ENCODE measurements at places on chromosomes 1 and 21.

- DNase-seq = no peak
Observed at GRCh38 chr1:228316589-228317387, 89.8 kb downstream of the TRIM11 start.

- no peak for DNase-seq
Observed at GRCh38 chr1:61052395-61053225, 29.8 kb upstream of the NFIA start.

- no peak for DNase-seq
Observed at GRCh38 chr1:240776237-240776636, 164.3 kb upstream of the GREM2 start.

- no peak for DNase-seq
Observed at GRCh38 chr1:176720838-176721237, 257.9 kb downstream of the PAPPA2 start.

- DNase-seq = no peak
Observed at GRCh38 chr1:234001817-234002216, 97.3 kb downstream of the SLC35F3 start.

DNA sequence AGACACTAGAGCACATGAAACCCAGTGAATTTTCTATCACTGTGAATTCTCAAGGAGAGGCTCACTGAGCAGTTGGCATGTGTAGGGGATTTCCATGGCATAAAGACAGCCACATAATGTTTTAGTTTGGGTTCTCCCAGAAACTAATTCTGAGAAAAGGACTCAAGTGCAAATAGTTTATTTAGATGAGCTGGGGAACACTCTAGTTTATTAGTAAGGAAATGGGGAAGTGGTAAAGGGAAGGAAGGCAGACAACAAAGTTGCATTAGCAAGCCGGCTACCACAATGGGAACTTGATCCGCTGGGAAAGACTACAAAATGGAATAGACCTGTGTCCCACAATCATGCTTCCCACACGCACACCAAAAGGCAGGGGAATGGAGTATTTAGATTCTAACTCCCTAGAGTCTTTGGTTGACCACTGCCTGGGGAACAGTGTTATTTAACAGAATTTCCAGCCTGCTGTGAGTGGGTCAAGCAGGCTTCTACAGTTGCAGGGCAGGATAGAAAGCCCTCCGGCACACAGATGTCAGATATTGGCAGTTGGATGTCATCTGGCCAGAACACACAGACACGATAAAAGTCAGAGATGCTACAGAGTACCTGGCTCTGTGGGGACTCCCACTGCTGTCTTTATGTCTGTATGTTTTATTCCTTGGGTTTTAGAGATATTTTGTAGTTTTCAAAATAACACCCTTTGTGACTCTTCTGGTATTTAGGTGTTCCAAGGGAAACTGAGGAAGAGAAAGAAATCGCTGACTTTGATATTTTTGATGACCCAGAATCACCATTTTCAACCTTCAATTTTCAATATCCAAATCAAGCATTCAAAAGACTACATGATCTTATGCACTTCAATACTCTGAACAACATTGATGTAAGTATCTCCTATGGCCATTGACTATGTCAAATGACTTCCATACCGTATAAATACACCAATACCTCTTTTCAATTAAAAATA, 150.1 kb downstream of the PLA2G4A start:
- DNase-seq = no peak

DNA sequence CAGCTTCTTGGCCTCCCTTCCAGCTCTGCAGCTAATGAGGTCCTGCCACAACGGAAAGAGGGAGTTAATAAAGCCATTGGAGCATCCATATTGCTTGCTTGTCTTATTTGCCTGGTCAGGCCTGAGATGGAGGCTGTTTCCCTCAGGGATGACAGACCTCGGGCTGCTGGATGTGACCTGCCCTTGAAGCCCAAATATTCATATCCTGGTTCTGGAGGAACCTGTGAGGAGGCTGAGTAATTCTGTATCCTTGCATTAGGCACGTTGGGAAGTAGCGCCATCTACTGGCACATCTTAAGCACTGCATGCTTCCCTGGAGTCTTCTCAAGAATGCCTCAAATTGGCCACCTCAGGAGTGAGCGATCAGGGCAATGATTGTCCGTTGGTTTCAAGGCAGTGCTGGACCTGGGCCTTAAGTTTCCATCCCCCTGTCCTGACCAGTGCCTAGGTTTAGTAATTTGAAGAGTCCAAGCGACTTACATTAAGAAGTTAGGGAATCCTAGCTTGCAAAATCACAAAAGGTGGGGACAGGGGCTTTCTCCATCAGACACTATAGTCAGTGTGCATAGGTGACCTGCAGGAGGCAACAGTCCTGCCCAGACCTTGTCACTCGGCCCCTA, 13.8 kb upstream of the NASP start:
- DNase-seq = peak; percentile 55

- no peak for DNase-seq
Observed at GRCh38 chr1:59292562-59292961, 4.3 kb upstream of the FGGY start.

DNA sequence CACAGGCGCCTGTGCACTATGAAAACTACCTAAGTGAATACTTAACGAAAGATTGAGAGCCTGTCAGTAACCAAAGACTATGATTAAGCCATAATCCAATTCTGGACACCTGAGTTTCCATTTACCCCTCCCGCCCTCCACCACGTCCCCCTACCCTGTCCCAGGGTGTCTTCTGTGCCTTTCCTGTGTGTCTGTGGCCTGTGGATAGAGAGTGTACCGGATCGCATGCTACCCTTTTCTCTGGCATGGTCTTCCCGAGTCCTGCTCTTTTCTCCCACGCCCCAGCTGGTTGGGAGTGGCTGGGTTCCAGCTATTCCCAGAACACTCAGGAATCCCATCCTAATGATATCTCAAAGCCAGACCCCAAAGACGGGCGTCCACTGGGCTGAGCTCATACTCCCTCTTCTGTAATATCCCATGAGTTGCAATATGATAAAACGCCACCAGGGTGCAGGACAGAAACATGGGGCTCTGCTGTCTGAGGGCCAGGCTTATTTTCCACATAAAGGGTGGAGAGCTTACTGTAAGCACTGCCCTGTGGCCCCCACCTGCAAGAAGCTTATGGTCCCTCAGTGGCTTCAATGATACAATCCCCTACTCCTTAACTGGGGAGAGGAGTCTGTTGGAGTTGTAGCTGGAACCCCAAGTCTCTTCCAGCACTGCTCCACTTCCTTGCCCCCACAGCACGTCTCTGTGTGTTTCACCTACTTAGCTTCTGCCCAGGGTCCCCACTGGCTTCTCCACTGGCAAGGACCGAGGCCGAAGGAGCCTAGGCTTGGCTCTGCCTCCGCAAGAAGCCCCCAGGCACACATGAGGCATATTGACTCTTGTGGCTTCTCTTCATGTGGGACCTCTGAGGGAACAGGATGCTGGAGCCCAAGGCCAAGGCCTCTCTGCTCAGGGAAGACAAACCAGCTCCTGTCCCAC, 17.6 kb upstream of the ALX3 start:
- no peak for DNase-seq

- no peak for DNase-seq
Observed at GRCh38 chr1:217605390-217605789, 25.5 kb downstream of the GPATCH2 start.

DNA sequence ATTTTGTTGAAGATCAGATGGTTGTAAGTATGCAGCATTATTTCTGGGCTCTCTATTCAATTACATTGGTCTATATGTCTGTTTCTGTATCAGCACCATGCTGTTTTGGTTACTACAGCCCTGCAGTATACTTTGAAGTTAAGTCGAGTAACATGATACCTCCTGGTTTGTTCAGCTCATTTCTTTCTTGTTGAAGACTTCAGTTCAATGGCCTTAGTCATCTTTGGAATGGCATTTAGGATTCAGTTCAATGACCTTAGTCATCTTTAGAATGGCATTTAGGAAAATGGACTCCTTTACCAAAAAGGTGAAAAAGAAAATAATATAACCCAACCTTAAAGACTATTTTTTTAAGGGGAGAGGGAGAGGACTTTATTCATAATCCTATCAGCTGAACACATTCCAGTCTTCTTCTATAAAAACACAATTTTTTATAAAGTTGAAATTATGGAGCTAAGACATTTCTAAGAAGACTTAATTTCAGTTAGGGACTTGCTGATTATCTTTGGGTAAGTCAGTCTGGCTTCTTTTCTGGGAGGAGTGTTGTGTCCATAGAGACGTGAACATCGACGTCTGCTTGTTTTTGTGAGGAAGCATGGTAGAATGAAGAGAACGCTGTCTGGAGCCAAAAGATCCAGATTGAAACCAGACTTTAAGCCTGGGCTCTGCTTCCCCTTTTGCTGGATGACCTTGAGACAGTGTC, 48.3 kb downstream of the DDR2 start:
- DNase-seq = no peak

GRCh38 chr1:110190282-110190929, 19.7 kb upstream of the KCNC4 start:
- peak; percentile 34 for DNase-seq

DNA sequence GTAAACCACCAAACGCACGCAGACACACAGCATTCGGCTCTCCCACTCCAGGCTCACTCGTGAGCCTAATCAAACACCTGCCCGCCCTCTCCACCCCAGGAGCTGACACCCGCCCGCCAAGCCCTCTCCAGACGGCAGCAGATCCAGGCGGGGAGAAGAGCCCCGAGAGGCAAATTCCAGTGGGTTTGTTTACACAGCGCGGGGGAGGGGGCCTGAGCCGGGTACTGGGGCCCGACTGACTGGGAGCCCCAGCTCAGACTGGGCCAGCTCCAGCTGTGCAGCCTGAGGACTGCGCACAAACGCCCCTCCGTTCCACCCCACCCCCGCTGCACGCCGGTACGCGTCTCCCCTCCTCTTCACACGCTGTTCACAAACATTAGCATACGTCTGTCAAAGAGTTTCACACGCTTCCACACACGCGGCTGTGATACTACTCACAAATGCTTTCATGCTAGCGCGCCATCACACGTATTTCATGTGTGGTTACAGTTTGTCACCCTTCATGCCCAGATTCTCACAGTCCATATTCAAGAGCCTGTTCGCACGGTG, 1.0 kb upstream of the EFNA1 start:
- peak; percentile 50 for DNase-seq

DNA sequence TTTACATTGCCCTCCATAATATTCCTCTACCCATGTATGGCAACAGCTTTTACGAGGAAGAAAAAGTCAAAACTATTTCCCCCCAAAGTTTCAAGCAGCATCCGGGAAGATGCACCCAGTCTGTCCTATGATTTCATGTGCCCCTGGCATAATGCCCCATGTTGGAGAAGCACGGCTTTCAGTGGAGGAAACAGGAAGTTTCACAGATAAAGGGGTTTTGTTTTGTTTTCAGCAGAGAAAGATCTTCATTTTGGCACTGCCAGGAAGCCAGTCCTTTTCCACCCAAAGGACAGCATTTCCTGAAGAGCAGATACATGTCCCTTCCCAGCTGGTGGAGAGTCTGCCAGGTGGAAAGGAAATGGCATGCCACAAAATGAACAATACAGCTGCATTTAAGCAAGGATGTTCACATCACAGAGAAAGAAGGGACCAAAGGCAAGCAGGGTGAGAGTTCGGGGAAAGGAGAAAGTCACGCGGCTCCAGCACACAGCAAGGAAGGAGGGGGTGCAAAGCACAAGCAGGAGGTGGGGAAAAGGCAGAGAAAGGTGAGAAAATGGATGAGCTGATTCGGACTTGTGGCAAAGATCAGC, 95.3 kb upstream of the HIVEP3 start:
- DNase-seq = no peak

- DNase-seq = no peak
Observed at GRCh38 chr21:15050568-15051377, 14.0 kb downstream of the NRIP1 start.

DNA sequence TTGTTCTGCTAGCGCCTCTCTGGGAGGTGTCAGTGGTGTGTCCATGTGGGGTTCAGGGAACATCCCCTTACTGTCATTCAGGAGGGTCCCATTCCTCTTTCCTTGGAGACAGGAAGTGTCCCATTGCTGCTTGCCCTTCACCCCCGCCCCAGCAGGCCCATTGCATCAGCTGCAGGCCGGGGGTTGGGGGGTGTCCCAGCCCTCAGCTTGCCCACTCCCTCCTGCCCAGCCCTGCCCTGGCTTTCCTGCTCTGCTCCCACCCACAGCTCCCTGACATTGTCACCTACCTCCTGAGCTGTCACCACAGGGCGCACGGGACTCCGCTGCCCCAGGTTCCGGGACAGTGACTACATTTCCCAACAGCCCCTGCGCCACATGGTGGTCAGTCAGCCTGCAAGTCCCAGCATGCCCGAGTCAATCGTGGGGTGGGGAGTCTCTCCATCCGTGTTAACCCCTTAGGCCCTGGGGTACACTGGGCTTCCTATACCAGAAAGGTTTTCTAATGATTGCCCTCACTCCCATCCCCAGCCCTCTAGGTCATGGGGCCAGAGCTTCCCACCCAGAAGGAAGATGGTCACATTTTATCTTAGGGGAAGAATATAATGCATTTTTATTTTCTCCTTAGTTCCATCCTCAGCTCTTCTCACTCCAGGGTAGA, at the start of gene INPP5B:
Gene INPP5B, minus strand, starts transcription at position 351 of the 658 bp plus-strand sequence. CDS start 745 bp downstream, outside the sequence.
- DNase-seq = peak; percentile 93

DNA sequence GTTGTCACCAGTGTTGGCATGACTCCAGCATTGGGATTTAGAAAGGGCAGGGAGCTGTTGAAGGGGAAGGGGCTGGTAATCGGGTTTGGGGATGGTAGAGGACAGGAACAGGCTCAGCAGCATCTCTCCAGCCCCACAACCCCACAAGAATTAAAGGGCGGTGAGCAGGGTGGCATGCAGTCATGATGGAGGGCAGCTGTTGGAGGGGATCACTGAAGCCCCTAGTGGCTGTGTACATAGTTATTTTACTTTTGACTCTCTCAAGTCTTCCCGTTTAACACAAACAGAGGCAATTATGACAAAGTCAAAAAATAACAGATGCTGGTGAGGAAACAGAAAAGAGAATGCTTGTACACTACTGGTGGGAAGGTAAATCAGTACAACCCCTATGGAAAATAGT, 213.8 kb downstream of the URB2 start:
- DNase-seq = no peak

DNA sequence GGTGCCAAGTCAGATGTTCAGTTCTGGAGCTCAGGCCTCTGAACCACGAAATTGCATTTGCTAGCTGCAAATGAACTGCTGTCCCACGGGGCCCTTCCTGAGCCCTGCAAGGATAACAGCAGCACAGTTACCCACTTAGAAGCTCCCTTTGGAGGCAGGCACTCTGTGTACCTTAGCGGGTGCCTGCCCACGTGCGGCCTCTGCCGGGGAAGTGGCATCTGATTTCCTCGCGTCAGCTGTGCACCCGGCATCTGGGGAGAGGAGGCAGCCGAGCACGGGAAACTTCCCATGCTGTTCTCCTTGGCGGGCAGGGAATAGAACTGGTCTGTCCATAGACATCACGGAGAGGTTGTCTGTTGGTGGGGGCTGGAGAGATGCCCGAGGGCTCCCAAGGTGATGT, 148.0 kb upstream of the C1orf174 start:
- no peak for DNase-seq

GRCh38 chr1:176384841-176385240, 78.1 kb upstream of the PAPPA2 start:
- DNase-seq = no peak

DNA sequence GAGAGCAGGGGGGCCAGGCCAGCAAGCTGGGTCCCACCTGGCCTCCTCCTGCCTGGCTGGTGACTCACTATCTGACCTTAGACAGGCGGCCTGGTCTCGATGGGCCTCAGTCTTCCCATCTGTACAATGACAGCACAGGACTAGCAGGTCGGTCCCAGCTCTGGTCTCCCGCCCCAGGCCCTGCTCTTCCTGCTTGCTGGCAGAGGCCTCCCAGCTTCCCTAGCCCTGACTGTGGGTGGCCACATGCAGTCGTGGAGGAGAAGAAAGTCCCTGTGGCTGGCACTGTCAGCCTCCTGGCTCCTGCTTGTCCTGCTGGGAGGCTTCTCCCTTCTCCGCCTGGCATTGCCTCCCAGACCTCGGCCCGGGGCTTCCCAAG, 817 bp downstream of the EXTL1 start:
- no peak for DNase-seq

Data from amygdala (tissue), 56 donors.